ENCODE measurements at places on chromosomes 13 and 19. TPM values are rescaled to one million over a fixed set of nuclear protein-coding genes. Genes with fewer than 3 reads are reported as not detected.

The PSPC1 gene
- 56.5 TPM for total RNA-seq

The ZNF841 gene
- total RNA-seq: 22.7 TPM

The CCDC70 gene
- total RNA-seq: not detected

The ENOX1 gene
- 9.6 TPM for total RNA-seq

The ZNF626 gene
- 10.3 TPM for total RNA-seq

The SHFL gene
- 16.2 TPM for total RNA-seq

The PALM3 gene
- total RNA-seq: not detected

The ZNF723 gene
- total RNA-seq: not detected

The NLRP5 gene
- total RNA-seq: not detected

The HCST gene
- 0.59 TPM for total RNA-seq

The SOX21 gene
- not detected for total RNA-seq

The RELB gene
- 7.3 TPM for total RNA-seq

The CEACAM1 gene
- not detected for total RNA-seq

The CDKN2D gene
- total RNA-seq: 4.8 TPM

The HIF3A gene
- 22.0 TPM for total RNA-seq

The CGB3 gene
- total RNA-seq: not detected

The UNC13A gene
- total RNA-seq: under 0.01 TPM

The LILRA1 gene
- not detected for total RNA-seq

The PPM1N gene
- 1.5 TPM for total RNA-seq

The PEAK3 gene
- not detected for total RNA-seq
